ENCODE measurements at places on chromosomes 16 and 17.

GRCh38 chr17:54968988-54969332 is 395 bp downstream of the STXBP4 start:
- no peak for DNase-seq

GRCh38 chr16:63617047-63617989 is 1504.5 kb downstream of the CDH11 start:
- DNase-seq = no peak

- no peak for DNase-seq
Measured at GRCh38 chr17:40071313-40072039, 8.7 kb downstream of the THRA start.

GRCh38 chr17:40243761-40244160 is 24.7 kb downstream of the WIPF2 start:
- DNase-seq = no peak

DNA sequence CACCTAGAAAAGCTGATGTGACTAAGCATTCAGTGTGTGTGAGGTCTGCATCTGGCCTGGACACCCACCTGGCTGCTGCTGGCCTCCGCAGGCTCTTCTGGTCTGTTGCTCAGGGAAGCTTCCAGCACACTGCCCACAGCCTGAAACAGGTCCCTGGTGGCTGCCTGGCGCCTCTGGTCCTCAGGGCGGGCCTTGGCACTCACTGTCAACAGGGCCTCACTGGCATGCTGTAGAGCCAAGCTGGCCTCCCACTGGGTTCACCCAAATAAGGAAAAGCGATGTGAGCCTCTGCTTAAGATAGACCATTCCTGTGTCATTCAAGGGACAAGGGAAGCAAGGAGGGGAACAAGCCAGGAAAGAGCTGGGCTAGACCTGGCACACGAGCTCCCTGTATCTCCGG is 70.6 kb upstream of the BCO1 start:
- no peak for DNase-seq

- no peak for DNase-seq
Measured at GRCh38 chr17:1002771-1003555, 6.0 kb downstream of the TIMM22 start.

All from esophagus squamous epithelium (tissue), 5 donors.